ENCODE measurements at places on chromosomes 6 and 20.

GRCh38 chr6:154752022-154752421, 18.8 kb downstream of the SCAF8 start:
- DNase-seq: no peak

DNA sequence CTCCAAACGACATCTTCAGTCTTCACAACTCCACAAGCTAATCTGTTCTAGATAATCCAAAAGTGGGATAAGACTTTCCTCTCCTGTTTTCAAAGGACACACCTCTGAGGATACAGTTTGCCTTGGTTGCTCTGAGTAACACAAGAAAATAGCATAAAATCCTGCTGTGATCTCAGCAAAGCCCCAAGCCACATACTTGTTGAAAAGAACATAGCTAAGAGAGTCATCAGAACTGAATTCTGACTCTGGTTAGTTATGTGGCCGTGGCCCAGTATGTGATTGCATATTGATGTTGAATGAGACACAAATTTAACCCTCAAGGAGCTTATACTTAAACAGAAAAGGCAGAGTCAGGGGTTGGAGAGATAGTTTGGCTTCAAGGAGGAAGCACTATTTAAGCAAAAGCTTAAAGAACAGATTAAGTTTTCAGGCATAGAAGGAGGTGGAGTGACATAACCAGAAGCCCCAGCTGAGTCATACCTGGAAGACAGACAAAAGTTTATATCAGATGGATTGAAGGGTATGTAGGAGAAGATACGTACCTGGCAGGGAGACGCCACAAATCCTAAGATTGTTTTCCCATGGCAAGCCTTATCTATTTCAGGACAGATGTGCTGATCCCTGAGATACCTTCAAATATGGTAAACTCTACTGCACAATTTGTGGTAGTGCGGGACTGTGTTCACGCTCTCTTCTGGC, 41.2 kb downstream of the OPN5 start:
- DNase-seq: no peak

DNA sequence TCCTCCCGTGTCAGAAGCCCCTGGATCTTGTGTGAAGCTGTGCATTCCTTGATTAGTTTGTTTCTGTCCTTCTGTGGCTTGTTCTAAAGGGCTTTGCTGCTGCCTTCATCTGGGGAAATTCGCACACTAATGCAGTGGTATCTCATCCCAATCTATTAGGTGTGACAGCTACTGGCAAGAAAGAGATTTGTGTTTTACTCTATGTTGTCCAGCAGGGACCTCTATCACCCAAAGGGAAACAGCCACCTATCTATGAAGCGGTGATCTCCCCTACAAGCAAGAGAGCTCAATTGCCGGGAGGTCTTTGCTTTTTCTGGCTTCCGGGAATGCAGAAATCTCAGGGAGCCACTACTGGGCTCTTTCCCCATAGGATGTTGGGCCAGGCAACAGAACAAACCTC, 151.8 kb downstream of the NRN1 start:
- DNase-seq: no peak

DNA sequence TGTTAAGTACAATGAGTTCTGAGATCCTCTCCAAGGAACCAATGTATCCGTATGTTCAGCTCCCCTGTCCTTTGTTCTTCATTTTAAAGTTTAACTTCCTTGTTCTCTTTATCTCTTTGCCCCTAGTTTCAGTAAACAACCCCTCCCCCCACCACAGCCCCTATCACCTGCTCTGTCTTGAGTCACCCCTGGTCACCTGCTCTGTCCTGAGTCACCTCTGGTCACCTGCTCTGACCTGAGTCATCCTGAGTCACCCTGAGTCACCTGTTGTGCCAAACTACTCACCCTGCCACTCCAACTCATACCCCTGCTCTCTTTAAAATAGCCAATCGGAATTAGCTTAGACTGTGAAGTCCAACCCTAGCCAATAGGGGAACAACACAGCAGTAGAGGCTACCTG, 288.7 kb upstream of the CDYL start:
- DNase-seq: peak; percentile 14

DNA sequence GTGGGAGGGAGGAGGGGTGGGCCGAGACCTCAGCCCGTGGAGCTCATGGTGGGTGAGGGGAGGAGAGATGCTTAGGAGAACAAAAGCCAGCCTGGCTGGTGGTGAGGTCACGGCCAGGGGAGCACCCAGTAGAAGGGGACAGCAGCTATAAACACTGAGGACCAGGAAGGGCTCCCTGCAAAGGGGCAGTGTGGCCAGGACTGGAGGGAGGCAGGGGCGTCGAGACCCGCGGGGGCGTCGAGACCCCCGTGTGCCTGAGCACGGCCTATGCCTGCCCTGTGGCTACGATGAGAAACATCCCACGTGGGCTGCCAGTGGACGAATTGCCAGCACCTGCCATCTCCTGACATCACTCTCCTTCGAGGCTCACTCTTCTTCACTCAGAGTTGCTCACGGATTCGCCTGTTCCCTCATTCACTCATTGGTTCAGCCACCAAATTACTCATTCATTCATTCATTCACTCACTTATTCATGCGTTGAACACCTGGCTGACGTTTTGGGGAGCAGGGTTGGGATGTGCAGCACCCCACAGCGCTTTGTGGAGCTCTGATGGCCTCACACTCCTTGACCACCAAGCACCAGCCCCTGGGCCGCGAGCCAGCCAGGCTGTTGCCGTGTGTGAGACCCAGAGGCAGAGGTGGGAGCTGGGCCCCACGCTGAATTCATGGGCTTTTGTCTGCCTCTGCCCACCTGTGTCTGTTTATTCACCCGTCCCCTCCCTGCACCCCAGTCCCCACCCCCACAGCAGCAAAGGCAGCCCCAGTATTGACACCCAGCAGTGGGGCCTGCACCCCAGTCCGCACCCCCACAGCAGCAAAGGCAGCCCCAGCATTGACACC, 61.2 kb upstream of the BHLHE23 start:
- no peak for DNase-seq

DNA sequence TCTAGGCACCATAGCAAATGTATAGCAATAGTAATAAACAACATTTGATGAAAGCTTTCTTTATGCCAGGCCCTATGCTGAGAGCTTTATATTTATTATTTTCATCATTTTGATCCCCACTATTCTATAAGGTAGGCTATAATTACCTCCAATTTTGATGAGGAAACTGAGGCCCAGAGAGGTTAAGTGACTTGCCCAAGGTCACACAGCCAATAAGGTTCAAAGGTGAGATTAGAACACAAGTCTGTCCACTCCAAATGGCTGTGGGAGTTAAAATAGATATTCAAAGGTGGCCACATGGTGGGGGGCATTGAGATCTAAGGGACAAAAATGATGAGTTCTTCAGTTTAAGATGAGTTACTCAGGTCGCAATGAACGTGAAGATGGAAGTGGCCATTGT, 269.9 kb downstream of the BMP7 start:
- no peak for DNase-seq

GRCh38 chr20:56788671-56789610, 159.8 kb downstream of the TFAP2C start:
- DNase-seq: no peak

GRCh38 chr20:18466574-18466893, 296 bp downstream of the DZANK1 start:
- DNase-seq: no peak

GRCh38 chr20:10277616-10278015, 59.0 kb downstream of the SNAP25 start:
- DNase-seq: no peak

GRCh38 chr6:24699521-24700359, 19.2 kb downstream of the C6orf62 start:
- DNase-seq: no peak

DNA sequence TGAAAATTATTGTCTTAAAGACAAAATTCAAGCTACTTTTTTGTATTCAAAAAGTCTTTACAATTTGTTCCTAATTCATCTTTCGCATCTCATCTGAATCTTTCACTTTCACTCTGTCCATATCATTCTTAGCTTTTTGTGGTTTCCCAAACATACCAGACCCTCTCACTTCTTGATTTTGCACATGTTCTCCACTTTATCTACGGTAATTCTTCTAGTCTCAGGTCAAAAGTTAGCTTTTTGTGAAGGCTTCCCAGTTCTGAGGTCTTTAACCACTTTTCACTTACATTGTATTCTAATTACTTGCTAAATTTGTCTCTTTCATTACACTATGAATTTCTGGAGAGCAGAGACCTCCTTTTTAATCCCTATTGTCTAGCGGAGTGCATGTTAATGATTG, 34.6 kb upstream of the EPHA7 start:
- DNase-seq: no peak

DNA sequence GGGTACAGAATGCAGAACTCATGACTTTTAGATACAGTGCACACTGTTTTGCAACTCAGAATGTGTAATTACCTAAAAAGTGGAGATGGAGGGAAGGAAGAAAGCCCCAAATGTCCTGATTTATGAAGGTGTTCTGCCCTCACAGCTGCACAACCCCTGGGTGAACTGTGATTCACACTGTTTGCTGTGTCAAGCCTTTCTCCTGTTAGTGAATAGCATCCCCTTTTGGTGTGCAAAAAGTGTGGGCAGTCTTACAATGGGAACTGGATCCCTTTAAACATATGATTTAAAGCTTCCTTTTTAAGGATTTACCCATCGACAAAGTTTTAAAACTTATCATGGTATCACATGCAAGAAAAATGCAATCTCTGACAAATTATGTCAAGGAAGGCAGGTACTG, 633.4 kb upstream of the EPHA7 start:
- no peak for DNase-seq

DNA sequence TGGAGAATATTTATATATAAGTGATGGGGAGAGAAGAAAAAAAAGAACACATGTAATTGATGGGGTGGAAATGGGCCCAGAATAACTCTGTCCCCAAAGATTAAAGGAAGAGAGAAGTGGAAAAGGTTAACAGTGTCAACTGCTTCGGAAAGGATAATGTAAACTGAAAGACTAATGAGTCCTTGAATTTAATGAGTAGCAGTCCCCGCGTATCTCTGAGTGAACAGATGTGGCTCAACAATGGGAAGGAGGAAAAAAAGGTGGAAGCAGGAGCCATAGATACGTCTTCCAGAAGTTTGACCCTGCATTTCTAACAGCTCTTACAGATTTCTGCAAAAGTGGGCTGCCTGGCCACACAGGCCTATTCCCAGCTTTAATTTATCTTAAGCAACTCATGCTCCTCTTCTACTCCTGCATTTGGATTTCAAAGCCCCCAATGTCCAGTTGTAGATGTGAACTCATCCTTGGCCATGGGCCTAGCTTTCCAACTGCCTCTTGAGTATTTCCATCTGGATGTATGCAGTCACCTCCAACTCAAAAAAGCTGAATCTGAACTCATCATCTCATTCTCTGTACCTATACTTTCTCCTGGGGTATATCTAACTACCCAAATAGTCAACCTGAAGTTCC, 61.3 kb downstream of the DST start:
- no peak for DNase-seq

- no peak for DNase-seq
Observed at GRCh38 chr6:19803331-19804204, 33.6 kb upstream of the ID4 start.

DNA sequence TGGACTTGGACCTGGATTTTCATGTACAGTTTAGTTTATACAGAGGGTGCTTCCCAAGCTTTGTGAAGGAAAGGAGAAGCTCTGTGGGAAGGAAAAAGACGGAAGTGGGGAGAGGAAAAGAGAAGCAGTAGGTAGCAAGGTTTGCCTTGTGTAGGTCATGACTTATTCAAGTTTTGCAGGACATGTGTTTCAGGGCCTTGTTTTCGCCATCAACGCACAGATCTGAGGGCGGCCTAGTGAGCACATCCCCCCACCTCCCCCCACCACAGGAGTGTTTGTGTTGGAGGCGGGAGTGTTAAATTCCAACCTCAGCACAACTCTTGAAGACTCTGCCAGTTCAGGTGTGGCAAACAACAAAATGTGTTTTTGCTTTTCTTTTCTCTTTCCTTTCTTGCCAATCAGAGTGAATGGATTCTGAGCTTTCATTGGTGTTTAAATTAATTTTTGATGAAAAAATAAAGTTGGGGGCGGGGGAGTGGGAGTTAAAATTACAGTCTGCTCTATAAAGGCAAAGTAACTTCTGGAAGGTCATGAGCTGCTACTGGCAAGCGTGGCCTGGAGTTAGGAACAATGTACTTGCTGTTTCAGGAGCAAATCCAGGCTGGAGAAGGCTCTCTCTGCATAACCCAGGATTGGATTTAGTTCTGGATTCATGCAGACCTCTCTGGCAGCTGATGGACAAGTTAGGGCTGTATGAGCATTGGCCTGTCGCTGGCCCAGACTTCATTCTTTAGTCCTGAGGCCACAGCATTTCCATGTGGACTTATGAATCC, 338.5 kb downstream of the CD83 start:
- no peak for DNase-seq

DNA sequence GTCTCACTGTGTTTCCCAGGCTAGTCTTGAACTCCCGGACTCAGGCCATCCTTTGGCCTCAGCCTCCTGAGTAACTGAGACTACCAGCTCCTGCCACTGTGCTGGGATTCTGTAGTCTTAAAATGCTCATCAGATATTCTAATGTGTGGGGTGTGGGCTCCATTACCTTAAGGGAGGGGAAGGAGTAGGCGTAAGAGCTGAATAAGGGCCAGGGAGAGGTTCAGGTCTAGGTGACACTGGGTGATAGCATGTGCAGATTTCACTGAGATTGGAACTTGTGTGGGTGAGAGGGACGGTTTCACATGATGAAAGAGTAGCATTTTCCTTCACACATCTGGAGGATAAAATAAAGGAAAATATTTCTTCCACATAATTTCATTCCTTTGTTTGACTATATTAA, 8.5 kb downstream of the AKAP12 start:
- no peak for DNase-seq

GRCh38 chr6:137299681-137300080, 80.5 kb upstream of the IFNGR1 start:
- no peak for DNase-seq

- no peak for DNase-seq
Observed at GRCh38 chr20:14948416-14948815, 611.0 kb upstream of the FLRT3 start.

DNA sequence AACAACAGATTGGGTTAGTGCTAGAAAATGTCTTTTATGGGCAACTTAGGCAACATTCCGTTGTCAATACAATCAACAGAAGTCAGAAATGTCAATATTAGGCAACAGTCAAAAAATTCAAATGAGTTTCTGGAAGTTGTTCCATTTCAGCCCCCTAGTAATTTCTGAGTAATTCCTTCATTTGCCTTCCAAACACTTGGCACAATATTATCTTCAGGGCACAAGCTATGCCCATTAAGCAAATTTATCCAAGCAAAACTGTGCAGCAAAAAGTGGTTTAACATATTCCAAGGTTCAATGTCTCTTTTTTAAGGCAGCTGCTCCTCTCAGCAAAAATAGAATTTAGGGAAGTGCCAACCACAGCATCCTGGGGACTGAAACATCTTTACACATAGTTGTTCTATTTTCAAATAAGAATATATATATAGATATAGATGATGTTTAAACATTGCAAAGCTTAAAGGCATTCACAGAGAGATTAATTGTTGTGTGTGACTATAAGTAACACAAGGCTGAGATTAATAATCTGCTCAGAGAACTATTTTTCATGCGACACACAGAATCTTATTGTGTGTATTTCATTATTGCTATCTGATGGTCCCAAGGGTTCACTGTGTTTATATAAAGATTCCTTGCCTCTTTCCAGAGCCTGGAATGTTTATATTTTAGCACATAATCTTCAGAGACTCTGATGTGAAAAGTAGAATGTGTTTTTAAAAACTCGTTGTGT, 75.2 kb upstream of the ADTRP start:
- no peak for DNase-seq
